Stimulated activated CD4-positive, alpha-beta T cell treated with anti-CD3 and anti-CD28 coated beads, Interleukin-15, amount 100 ng/mL, for 1 hour (primary cell): ENCODE measurements at places on chromosomes 16 and 17.
A peak's percentile ranks its signal among the peaks of the same experiment; 100 is the strongest.

GRCh38 chr17:31390748-31391495 lies 553 bp upstream of the RAB11FIP4 start:
- DNase-seq = no peak

GRCh38 chr17:14334919-14335318 lies 34.0 kb downstream of the HS3ST3B1 start:
- DNase-seq = no peak

DNA sequence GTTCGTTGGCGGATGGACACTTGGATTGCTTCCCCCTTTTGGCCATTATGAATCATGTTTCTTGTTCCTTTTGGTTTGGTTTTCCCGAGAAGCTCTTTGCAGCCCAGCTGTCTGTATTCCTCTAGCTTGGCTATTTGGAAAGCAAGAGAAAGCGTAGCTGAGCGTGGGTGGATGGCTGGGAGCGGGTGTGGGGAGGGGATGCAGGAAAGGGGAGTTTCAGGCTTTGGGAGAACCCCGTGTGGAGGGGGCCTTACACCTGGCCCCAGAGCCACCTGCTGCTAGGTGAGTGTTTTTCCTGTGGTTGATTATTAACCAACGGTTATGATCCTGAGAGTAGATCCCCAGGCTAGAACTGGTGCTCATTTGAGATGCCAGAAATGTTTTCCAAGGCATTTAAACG lies 103.7 kb downstream of the RAP1GAP2 start:
- DNase-seq = no peak

DNA sequence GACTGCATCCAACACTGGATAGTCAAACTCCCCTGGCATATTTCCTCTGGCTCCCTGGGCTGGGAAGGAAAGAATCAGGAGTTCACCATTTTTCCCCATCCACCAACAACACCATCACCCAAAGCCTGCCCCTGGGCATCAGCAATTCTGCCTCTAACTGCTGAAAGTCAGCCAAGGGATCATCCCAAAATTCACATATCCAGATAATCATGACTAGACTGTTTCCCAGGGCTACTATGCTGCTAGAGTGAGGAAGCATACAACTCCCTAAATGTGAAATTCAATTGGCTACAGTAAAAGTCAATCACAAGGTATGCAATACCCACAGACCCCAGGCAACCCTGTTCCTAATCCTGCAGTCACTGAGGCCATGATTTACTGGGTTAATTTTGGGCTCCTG lies 230.6 kb downstream of the C16orf95 start:
- no peak for DNase-seq

GRCh38 chr17:55720919-55721836 lies 1.5 kb downstream of the TMEM100 start:
- no peak for DNase-seq

GRCh38 chr16:56478281-56479049 lies 27.1 kb downstream of the OGFOD1 start:
- DNase-seq = no peak

DNA sequence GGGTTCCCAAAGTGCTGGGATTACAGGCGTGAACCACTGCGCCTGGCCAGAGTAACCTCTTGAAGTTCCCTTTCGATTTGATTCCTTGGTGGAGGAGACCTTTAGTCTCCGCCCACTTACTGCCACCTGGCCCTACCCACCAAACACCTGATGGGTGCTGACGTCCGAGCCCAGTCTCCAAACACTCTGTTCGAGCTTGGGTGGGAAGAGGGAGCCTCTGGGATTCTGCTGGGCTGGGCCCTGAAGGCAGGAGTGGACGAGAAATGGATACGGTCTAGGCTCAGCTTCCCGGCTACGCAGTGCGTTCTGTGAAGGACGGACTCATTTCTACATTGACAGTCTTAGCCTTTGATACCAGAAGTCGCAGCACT lies 870 bp upstream of the ITGA3 start:
- DNase-seq = no peak

- DNase-seq = no peak
Observed at GRCh38 chr16:69894676-69895075, 56.5 kb upstream of the CLEC18A start.

GRCh38 chr17:1231456-1231855 lies 38.8 kb upstream of the BHLHA9 start:
- DNase-seq = no peak

DNA sequence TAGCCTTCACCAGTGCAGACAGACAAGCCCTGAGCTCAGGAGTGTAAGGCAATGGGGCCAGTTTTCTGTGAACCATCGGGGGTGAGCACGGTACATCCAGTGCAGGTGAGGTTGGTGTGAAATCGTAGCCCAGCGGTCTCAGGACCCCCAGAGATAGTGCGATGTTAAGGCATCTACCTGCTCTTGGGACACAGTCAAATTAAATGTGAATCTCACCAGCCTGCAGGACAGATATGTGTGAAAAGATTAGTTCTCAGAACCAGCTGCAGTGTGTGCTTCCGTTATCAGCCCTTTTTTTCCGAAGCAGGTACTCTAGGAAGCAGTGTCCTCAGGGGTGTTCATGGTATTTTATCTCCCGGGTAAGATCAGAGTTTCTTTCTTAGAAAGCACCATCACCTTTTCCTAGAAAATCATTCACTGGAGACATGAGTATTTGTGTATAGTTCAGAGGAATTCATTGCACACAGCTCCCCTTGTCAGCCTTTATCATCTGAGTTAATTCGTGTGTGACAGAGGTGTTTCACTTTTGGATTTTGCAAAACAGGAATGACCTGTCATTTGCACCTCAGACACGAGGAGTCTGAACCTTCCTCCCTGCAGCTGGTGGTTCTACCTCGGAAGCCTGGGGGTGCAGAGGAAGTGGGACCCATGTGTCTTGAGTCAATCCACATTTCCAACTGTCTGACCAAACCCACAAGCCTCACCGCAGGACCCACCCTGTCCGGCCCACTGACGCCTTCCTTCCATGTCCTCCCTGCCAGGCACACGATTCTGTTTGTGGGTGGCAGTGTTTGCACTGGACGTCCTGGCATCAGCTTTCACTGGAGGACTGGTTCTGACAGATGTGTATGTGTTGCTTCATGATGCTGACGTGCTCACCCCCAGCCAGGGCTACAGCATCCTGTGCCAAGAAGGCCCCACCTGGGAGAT lies 107.8 kb downstream of the CLEC16A start:
- DNase-seq = peak; percentile 16

DNA sequence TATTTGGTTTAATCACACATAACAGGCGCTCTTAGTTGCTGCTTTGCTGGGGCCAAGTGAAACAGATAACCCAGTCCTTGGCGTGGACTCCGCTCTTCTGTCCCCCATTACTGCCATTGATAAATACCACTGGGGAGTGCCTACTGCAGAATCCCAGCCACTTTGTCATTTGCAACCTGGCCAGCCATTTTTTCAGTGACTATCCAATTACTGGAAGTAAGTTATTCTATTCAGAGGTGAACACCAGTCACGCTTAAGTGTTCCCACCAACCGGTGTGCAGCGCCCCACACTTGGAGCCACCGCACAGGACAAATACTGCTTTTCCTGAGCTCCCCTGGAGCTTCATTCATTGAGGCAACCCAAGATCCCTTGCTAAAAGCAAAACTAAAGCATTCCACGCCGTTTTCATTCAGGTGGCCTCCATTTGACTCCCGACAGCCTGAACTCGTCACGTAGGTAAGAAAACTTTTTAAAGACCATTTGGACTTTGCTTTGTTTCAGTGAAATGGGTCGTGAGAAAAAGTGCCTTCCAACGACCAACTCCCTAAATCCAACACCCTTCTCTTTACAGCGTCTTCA lies 1.8 kb downstream of the USP7 start:
- no peak for DNase-seq

- DNase-seq = peak; percentile 14
Observed at GRCh38 chr17:4365628-4366326, 698 bp downstream of the UBE2G1 start.

- DNase-seq = no peak
Observed at GRCh38 chr16:53043986-53044601, 8.6 kb downstream of the CHD9NB start.

- no peak for DNase-seq
Observed at GRCh38 chr17:61813211-61813610, 50.1 kb downstream of the BRIP1 start.

DNA sequence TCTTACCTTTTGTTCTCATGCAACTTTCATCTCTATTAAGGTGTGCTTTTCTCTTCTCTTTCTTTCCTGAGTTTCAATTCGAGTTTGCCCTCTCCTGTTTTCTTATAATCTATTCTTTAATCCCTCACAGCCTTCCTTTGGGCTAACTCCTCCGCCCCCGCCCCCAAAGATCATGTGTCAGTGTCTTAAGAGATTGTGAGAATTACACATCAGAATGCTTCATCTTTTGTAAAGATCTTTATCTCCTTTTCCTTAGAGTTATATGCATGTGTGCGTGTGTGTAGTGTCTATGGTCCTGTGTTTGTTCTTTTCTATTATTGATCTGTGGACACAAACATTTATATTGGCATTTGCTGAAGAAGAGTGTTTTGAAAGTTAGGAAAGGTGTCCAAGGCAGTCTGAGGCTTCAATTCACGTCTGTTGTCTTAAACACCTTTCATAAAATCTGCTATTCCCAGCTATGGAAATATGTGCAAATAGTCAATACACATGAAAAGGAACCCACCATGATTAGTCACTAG lies 6.1 kb upstream of the ALDH3A2 start:
- DNase-seq = no peak

DNA sequence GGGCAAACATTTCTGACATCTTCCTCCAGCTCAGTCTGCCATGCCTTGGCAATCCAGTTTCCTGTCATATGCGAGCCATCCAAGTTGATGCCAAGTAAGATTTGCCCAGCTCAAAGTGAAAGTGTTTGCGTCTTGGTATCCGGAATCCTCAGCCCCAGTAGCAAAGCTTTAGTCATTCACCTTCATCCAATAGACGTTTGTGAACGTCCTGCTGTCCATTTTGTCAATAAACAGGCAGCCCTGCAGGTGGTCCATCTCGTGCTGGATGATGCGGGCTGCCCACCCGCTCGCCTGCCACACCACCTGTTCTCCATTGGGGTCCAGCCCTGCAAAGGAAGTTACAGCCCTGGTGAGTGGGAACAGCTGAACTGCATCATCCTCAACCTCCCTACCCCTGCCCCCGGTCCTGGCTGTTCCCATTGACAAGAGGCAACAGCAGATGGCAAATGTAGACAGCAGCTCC lies 1.5 kb downstream of the PDF start:
- DNase-seq = no peak

GRCh38 chr16:27472091-27473020 lies 70.4 kb downstream of the IL21R start:
- DNase-seq = no peak

DNA sequence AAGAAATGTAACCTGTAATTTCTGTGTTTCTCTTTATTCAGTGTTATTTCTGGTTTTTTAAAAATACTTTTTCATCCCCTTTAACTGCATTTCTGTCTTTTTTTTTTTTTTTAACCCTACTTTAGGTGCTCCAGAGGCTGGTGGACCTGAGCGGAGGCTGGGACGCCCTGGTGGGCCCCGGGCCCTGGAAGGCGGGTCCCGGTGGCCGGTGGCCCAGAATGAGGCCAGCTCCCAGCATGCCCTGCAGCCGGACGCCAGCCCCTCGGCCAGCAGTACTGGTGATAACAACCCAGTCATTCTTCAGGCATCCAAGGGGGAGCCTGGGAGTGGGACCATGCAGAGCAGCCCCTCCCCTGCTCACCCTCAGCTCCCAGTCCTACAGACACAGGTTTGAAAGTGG lies 1.5 kb downstream of the SRCAP start:
- no peak for DNase-seq

DNA sequence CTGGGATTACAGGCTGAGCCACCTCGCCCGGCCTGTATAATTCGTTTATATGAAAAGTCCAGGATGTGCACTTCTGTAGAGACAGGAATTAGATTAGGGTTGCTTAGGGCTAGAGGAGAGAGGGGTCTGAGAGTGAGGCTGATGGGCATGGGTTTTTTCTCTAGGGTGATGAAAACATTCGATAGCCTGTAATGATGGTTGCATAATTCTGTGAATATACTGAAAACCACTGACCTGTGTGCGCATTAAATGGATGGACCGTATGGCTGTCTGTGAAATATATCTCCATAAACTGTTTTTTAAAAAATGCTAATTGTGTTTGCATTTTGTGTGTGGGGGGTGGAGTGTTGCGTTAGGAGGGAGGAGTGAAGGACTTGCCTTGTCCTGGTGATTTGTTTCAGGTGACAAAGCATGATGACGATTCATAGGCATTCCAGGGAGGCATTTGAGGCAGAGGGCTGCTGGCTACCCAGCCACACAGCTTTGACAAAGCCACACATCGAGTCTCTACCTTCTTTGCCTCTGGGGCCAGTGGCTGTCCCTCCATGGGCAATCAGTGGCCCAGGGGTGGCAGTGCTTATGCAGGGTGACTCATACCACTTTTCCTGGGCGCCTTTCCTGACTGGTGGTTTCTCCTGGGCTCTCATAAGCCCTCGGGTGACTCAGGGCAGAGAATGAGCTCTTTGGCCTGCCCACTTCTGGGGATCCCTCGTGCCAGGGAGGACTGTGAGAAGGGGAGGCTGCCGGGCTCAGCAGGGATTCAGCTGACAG lies 148.5 kb upstream of the WSCD1 start:
- DNase-seq = no peak

DNA sequence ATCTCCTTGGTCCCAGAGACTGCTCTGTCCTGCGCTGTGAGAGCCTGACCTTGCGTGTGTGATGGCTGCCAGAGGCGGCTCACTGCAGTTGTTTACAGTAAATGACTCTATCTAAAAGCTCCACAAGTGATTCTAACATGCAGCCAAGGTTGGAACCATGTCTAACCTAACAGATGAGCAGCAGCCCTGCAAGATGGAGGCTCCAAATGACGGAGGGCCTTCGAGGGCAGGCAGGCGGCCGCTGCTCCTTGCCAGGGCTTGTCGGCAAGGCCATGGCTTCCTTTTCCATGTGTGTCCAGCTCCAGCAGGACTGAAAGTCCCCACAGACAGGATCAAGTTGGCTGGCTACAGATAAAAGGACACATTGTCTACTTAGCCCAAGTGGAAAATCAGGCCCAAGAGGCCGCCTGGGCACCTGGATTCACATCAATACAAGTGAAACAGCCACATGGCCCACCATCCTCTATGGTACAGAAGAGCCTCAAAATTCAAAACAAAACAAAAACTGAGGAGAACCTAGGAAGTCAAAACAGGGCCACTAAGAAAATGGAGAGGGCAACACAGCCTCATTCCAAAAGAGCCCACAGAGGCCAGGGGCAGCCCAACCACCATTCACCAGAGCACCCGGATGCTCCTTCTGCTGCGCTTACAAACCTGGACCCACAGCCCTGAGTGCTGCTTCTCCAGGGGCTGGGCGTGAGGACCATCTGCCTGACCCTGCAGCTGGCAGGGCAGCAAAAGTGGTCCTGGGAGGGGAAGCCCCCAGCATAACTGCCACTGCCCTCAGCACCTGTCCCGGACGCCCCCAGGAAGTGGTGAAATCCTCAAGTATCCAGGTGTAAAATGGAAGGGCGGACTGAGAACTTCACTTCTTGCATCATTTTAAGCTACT lies 65.0 kb downstream of the AMFR start:
- no peak for DNase-seq
